ENCODE measurements at places on chromosomes 3 and 15.

DNA sequence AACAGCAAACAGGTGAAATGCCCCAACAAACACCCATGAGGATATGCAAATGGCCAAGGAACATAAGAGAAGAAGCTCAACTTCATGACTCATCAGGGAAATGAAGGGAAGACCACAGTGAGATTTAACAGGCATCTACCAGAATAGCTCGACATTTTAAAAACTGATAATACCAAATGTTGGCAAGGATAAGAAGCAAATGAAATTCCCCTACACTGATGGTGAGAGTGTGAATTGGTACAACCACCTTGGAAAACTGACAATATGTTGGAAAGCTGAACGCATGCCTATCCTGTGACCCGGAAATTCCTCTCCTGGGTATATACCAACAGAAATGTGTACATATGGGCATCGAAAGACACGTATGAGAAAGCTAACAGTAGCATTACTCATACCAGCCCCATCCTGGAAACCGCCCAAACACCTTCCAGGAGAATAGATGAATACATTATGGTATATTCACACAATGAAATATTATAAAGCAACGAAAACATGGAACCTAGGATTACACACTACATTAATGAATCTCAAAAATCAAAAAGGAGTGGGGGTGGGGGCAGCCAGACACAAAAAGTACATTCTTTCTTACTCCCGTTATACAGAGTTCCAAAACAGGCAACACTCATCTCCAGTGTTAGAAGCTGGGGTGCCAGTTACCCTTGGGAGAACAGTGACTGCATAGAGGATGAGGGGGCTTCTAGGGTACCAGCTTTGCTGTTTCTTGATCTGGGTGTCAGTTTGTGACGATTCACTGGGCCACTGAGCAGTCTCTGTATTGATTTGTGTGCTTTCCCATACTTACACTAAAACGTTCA lies 16.9 kb downstream of the RFTN1 start:
- no peak for DNase-seq

DNA sequence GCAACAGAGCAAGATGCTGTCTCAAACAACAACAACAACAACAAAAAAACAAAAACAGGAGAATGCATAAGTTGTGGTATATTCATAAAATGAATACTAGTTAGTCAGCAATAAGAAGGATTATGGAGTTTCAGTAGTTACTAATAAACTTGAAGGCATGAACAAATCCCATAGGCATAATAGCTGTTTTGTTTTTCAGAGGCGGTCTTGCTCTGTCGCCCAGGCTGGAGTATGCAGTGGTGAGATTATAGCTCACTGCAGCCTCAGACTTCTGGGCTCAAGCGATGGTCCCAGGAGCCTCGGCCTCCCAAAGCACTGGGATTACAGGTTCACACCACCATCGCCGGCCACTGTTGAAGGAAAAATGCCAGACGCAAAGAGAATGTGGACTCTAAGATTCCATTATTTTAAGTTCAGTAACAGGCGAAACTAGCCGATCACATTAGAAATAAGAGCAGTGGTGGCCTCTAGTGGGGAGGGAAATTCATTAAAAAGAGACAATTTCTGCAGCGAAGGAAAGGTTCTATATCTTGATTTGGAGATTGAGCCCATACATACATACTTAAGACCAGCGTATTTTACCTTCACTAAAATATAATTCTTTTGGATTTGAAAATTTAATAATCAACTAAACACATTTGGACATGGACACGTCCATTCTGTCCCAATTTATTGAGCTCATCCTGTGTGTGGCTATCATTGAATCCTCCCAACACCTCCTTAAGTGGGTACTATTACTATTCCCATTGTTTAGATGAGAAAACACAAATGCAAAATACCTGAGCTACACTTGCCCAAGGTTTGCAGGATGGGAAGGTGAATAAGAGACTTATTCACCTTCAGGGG lies 27.4 kb upstream of the HDAC11 start:
- no peak for DNase-seq

- no peak for DNase-seq
Observed at GRCh38 chr15:66842710-66843441, 140.8 kb downstream of the SMAD6 start.

DNA sequence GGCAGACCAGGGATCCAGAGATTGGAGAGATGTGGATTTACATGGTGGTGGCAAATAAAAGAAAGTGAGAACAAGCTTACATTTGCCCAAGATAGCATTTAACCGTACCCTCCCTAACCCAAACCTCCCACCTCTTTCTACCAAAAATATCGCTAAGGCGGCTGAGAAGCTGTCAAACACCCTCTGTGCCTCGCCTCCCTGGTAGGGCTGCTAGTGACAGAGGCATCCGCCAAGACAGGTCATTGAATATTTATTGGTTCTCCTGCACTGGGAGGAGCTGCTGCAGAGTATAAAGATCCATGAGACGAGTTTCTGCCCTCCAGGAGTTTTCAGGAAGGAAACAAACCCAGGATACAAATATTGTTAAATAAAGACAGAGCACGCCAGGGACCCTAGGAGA lies 107.3 kb upstream of the TMC3 start:
- DNase-seq, result no peak

GRCh38 chr3:121979734-121980449 lies 42.2 kb downstream of the ILDR1 start:
- DNase-seq, result no peak

- no peak for DNase-seq
Observed at GRCh38 chr3:194637066-194637465, 3.8 kb upstream of the TMEM44 start.

DNA sequence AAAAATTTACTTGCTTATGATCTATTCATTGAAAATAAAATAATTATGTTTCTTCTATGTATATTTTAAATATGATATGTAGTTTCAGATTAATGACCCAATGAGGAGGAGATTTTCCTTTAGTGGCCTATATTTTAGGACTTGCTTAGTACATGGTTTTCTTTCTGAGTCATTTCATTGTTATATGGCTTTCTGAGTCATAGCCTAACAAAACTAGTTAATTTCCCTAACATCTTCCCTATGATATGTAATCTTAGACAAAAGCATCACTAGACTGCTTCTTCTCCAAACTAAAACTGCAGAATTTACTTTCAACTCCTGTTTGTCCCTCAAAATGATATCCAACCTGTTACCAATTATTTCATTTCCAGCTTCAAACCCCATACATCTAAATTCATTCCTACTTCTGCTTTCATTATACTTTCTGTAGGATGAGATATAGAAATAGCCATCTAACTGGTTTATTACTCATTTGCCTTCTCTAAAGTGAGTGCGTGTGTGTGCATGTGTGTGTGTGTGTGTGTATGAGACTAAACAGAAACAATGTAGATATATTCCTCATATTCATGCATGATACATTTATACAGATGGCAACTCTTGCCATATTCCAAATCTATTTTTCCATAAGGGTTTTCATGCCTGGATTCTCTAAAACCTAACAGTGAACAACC lies 915.0 kb upstream of the GBE1 start:
- no peak for DNase-seq

DNA sequence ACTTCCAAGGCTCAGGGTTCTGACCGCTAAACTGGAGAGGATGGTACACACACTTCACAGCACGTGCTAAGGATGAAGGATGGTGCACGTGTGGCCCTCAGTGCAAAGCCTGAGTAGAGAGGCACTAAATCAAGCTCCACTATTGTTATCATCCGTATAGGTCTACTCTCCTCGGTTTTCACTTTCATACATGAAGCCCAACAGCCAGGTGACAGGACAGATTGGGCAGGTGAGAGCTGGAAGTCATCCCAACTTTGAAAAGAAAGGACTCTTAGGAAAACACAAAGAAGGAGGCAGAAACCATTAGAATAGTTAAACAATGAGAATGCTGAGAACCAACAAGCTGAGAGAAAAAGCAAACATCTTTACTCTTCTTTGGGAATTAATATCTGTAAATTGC lies 21.1 kb downstream of the MAGI1 start:
- DNase-seq, result no peak

DNA sequence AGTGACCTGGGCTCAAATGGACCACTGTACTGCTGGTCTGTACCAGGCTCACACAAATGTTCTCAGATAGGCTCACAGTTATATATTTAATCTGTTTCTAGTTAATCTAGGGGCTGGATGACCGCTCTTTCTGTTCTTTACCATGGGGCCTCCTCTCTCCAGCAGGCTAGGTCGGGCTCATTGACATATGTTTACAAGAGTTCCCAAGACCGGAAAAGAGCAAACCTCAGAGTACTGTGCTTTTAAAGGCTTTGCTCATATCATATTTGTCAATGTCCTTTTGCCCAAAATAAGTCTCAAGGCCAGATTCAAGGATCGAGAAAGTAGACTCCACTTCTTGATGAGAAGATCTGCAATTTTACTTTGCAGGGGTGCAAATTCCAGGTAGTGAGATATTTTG lies 348.0 kb upstream of the EPHA6 start:
- DNase-seq, result no peak

- DNase-seq, result no peak
Observed at GRCh38 chr3:14569474-14570000, 29.4 kb upstream of the GRIP2 start.

DNA sequence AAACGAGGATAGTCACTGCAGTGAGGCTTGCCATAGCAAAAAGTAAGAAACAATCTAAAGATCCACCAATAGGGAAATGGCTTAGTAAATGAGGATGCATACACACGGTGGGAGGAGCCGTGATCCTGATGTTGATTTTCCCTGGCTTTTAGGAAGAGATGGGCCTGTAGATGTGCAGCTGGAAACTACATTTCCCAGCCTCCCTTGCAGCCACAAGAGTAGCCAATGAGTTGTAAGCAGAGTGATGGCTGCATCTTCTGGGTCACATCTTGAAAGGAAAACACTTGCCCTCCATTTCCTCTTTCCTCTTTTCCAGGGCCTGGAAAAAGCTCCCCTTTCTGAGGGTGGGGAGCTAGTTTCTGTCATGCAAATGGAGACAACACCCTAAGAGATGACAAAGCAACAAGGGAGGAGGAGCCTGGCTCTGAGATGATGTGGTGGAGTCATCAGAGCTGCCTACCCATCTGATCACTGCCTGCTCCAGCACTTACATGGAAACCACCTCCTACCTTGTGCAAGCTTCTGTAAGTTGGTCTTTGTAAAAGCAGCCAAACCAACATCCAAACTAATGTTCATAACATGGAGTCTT lies 139.1 kb downstream of the TLE3 start:
- DNase-seq, result no peak

- no peak for DNase-seq
Observed at GRCh38 chr3:197730200-197730599, 6.5 kb downstream of the RUBCN start.

GRCh38 chr3:128415773-128416577 lies 50.7 kb downstream of the DNAJB8 start:
- no peak for DNase-seq

DNA sequence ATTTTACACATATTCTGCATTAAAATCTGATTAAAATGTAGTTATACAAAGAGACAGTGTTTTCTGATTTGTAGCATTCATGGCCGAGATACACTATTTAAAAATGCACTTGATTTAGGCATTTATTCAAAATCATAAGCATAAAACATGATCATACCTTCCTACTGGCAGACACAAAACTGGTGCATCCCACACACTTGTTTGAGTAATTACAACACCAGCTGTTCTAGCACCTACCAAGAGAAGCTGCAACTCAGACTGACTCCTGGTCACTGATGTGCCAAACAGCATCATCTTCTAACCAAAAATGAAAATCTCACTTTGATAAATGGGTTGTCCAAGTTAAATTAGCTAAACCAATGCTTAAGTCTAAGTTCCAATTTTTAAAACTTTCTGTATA lies 262.7 kb upstream of the NSMCE3 start:
- no peak for DNase-seq

DNA sequence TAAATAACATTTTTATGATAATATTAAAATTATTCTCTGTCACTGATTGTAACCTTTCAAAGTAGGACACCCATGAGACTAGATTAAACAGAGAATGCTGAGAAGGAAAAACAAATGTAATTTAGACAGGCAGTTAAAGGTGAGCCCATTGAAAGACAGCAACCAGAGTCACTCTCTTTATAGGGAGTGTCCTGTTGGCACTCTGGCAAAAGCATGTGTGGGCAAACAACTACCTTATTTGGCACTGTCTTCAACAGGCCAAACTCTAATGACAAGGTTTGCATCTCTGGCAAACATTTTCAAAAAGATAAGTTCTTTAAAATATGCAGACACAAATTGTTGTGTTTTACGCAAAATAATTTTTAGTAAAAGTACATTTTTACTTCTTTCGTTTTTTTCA lies 29.8 kb downstream of the NFKBIZ start:
- no peak for DNase-seq

DNA sequence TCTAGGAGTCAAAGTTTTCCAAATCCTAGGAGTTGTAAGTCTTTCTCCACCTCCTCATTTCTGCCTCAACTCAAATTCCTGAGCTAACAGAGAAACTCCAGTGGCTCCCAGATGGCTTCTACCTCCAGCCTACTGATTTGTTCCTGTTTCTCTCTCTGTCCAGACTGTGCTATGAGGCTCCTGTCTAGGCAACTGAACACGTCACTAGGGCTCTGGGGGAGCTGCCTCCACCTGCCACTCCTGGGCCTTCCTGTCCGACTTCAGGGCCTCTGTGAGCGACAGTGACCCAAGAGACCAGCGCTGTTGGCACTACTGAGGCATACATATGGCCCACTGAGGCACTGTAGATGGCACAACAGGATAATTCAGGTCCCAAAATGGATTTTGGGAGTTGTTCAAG lies 71.4 kb downstream of the EXOG start:
- DNase-seq, result no peak

- DNase-seq, result no peak
Observed at GRCh38 chr3:85244519-85244918, 285.7 kb downstream of the CADM2 start.

DNA sequence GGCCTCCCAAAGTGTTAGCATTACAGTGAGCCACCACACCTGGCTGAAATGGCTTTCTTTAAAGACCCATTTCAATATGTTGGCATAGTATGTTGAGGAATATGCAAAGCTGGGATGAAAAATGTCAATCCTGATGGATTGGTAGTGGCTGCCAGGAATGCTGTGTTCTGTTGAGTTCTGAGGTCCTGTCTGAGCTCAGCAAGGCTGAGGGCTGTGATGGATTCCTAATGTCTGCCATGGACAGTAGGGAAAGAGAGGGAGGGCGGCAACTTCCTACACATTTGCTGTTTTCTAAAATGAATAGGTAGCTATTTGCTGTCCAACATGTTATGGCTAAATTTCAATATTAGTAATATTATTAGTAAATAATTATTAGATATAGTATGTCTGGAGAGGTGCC lies 8.2 kb downstream of the RAB8B start:
- DNase-seq, result no peak

DNA sequence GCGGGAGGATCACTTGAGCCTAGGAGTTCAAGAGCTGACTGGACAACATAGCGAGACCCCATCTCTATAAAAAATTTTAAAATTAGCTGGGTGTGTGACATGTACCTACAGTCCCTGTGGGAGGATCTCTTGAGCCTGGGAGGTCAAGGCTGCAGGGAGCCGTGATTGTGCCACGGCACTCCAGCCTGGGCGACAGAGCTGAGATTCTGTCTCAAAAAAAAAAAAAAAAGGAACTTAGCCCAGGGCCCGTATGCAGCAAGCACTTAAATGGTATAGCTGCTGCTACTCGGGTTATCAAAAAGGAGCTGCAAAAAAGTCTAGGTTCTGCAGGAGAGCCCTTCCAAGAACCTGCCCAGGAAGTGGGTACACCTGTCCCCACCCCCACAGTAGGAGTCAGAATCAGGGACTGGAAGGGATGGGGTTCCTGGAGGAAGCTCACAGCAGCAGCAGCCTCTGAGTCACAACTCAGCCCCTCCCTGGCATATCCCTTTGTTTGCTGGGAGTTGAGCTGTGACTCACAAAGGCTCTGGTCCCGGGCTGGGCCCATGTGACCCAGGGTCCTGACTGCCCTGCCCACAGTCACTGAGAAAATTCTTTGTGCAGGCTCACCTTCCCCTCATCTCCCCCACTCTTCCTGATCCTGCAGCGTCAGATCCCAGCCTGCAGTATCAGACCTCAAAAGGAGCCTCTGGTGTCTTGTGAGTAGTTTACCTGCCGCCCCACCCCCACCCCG lies at the start of gene SPATA12:
Gene SPATA12 (plus strand): TSS at position 576 of the 733 bp plus-strand sequence. CDS start 13,031 bp downstream, outside the sequence.
- peak; percentile 91 for DNase-seq

Data from vagina (tissue), 2 donors.